Stimulated activated CD8-positive, alpha-beta memory T cell treated with anti-CD3 and anti-CD28 coated beads, Interleukin-12 subunit alpha, Interleukin-12 subunit beta, amount 100 ng/mL, for 1 hour (primary cell): ENCODE measurements at places on chromosomes 3 and 15.

- DNase-seq: no peak
Observed at GRCh38 chr3:54988838-54989630, 61.2 kb upstream of the LRTM1 start.

- no peak for DNase-seq
Observed at GRCh38 chr3:137222736-137223225, 265.0 kb downstream of the IL20RB start.

- DNase-seq: no peak
Observed at GRCh38 chr3:76171647-76172046, 386.3 kb upstream of the ZNF717 start.

DNA sequence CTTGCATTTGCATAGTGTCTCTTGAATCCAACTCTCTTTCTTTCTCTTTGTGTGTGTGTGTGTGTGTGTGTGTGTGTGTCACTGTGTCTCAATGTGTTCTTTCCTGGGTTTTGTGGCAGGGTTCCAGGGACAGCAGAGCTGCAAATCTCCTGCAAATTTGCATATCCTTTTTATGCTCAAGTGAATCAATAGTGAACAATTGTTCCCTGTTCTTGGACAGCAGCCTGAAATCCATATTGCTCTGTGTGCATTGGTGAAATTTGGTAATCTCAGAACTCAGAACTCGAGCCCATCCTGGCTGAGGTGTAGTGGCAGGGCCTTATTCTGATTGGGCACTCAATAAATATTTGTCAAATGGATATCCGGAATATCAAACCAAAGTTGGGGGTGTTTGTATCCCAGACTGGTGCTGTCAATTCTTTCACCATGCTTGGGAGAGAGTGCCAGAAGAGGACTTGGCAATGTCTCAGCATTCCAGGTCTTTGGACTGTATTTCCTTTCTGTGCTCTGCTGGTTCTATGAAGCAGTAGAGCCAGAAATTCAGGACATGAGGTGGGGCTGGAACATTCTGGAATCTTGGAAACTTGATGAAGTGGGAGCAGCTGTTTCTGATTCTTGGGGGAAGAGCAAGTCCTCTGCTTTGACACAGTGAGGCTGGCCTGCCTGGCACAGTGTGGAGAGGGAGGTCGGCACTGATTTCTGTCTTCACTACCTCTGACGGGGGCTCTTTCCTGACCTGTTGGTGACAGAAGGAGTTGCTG lies 380.6 kb upstream of the C2CD4B start:
- DNase-seq: no peak

DNA sequence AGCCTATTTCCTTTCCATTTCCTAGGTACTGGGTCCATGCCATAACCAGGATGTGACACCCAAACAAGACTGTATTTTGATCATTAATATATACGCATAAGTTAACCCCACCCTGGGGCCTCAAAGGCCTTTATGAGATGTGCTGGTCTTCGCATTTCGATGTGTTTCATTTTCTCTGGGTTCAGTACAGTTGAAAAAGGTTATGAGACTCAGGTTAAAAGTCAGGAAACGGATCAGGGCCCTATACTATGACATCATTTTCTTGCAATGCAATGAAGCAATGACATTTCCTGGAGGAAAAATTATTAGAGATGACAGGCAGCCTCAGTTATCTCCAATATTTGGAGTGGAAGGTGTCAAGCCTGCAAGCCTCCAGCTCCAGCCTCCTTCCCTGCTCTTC lies 31.7 kb downstream of the TMEM212 start:
- no peak for DNase-seq

GRCh38 chr3:33047842-33048834 lies 48.8 kb downstream of the GLB1 start:
- peak; percentile 23 for DNase-seq

- no peak for DNase-seq
Observed at GRCh38 chr15:85443593-85444087, 63.2 kb downstream of the AKAP13 start.

- DNase-seq: no peak
Observed at GRCh38 chr3:62057339-62058047, 315.9 kb downstream of the FEZF2 start.

DNA sequence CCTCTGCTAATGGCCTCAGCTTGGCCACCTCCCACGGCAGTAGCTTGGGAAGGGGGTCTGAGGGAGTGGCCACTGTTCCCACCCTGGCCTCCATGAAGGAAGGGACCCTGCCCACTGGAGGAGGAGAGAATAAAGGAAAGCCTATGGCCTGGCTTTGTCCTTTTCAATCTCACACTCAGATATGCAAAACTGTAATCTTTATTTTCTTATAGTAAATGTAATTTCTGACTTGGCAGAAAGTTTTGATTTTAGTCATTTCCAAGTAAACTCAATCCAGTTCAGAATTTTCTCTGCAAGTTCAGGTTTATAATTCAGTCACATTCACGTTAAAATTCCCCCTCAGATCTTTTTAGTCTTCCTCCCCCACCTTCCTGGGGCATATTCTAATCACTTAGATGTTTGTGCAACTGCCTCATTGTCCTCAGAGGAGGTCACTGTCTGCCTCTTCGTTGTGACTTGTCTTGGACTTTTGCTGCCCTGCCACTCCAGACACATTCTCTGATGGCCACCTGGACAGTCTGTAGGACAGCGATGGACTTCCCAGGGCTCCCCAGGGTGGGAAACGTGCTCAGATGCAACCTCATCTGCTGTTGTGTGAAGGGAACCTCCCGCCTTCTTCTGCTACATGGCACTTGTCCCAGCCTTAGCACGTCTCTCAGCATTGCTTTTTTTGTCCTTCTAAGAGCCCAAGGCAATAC lies 222.8 kb upstream of the TBL1XR1 start:
- no peak for DNase-seq

DNA sequence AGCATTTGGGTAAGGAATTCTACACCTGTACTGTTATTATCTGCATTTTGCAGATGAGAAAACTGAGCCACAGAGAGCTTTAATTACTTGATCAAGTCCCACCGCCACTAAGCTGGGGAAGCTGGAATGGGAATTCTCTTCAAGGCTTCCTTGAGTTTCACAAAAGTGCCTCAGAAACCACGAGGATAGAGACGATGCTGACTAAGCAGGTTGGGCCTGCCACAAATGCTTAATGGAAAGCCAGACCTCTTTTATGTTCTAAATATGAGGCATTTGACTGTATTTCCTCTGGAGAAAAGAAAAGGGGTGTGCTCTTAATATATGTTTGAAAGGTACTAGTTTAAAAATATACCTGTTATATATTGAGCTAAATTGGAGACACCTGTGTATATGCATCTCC lies 34.7 kb downstream of the ADAMTS9 start:
- DNase-seq: no peak

- DNase-seq: no peak
Observed at GRCh38 chr15:26443321-26443720, 329.5 kb downstream of the GABRB3 start.

- no peak for DNase-seq
Observed at GRCh38 chr3:24417730-24418129, 76.9 kb downstream of the THRB start.

DNA sequence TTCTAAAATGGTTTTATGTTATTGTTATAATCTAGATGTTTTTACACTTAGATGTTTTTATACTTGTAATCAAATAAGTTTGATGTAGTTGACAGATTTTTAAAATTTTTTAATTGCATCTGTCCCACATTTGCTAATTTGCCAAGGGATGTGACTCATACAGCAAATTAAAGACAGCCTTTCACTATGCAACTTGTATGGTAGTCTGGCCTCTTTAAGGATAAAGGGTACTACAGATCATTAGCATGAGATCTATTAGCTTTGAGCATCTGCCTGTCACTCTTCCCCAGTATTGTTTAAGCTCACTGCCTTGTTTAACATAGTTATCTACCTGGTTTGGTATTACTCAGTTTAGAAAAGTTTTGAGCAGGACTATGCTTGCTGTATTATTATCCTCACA lies 83.0 kb downstream of the NPTN start:
- DNase-seq: no peak

DNA sequence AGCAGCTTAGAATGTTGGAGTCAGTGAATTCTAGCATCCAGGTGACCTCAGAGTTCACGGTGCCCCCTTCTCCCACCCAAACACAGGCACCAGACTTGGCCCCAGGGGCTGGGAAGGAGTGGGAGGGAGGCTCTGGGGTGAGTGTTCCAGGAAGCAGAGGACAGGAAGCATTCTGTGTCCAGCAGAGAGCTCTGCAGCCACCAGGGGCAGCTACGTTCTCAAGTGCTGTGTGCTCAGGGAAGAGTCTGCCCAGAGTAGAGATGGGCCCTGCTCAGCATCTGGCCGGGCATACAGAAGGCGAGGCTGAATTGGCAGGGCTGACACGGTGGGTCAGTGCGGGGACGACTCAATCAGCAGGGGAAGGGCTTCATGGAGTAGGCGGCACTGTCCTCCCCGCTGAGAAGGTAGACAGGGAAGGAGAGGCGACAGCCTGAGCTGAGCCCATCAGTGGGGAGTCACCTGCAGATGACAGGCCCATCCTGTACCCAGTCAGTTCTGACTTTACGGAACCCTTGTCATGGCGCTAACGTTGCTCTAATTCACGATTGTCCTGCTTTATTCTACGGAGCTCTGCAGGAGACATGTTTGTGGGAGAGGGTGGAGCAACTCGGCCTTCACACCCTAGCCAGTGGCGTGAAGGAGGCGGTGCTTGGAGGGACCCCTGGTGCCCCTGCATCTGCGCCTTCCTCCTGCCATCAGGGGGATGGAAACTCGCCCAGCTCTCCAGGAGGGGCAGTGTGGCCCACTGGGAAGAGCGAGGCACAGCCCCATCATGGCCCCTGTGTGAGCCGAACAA lies 82.2 kb downstream of the C3orf70 start:
- DNase-seq: no peak

GRCh38 chr15:98018761-98019351 lies 58.4 kb downstream of the ARRDC4 start:
- DNase-seq: no peak
